ENCODE measurements at places on chromosomes 3 and 15. TPM values are rescaled to one million over a fixed set of nuclear protein-coding genes. Genes with fewer than 3 reads are reported as not detected.

- no peak for DNase-seq
These were observed 106.8 kb downstream of the ADCY5 start for GRCh38 chr3:123341871-123342630.

GRCh38 chr3:129317014-129317771, 38.5 kb downstream of the HMCES start:
- DNase-seq: no peak

MORC1 gene
- not detected for total RNA-seq

GRCh38 chr3:50525987-50526386, 22.6 kb upstream of the CACNA2D2 start:
- DNase-seq: no peak

DNA sequence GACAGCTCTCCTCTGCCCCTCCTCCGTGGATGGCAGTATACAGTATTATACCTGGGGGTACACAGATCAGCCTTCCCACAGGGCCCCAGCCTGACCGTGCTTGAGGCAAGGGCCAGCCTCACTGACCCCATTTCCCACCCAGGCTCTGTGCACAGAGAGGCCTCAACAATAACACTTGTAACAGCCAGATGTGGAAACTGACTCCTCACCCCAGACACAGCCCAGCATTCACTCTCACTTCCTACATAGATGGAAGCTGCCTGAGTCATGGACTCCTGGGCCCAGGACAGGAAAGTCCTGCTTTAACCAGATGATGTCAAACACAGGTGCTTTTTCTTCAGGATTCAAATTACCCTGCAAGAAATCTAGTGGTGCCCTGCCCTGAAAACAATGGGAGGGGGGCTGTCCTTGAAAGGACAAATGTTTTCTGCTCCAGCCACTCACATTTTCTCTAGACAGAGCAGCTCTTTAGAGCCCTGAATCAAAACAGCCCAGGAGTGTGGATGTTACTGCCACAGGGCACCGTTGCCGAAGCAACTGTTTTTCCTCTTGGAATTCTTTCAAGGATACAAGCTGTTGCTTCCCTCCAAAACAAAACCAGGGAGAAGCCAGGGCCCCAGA, 16.4 kb downstream of the CCDC12 start:
- DNase-seq: peak; percentile 67

AADACL2 gene
- total RNA-seq: not detected

LTK gene
- 0.11 TPM for total RNA-seq

CFAP100 gene
- not detected for total RNA-seq

CD47 gene
- total RNA-seq: 76.9 TPM

Data from PC-9 (cell line).